ENCODE measurements at places on chromosomes 11 and 22.

GRCh38 chr11:44537679-44538078, 27.8 kb upstream of the CD82 start:
- no peak for DNase-seq

DNA sequence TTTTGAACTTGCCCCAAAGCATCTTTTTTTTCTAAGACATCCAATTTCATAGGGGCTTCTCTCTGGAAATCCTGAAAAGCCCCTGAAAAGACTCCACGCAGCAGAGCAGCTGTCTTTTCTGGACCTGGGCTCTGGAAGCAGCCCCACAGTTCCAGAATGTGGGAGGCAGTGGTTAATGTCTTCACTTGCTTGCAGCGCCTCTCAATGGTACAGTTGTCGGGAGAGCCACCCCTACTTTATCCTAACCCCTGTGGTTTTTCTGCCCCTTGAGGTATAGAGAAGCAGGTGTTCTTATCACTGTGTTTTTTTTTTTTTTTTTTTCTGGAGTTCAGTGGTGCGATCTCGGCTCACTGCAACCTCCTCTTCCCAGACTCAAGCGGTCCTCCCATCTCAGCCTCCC, 83.4 kb upstream of the SORL1-AS1 start:
- DNase-seq: no peak

DNA sequence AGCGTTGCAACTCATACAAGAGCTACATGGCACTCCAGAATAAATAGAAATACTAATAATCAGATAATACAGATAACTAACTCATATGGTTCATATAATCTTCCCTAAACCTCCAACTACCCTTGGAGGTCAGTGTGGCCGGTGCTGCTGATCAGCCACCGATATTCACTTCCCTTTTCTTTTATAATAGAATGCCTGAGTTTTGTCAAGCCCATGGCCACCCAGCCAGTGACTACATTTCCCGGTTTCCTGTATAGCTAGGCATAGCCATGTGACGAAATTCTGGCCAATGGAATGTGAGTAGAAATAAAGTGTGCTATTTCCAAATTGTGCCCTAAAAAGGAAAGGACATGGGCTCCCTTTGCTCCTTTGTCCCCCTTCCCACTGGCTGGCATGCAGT, 5.9 kb upstream of the CAT start:
- DNase-seq: peak; percentile 85

DNA sequence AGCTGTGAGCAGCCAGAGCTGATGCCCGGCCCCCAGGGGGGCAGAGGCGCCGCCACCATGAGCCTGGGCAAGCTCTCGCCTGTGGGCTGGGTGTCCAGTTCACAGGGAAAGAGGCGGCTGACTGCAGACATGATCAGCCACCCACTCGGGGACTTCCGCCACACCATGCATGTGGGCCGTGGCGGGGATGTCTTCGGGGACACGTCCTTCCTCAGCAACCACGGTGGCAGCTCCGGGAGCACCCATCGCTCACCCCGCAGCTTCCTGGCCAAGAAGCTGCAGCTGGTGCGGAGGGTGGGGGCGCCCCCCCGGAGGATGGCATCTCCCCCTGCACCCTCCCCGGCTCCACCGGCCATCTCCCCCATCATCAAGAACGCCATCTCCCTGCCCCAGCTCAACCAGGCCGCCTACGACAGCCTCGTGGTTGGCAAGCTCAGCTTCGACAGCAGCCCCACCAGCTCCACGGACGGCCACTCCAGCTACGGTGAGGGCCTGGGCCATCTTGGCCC, 6.1 kb downstream of the CDC42EP1 start:
- DNase-seq: no peak

- DNase-seq: peak; percentile 80
Observed at GRCh38 chr11:35006389-35007128, 90.1 kb downstream of the PDHX start.

- no peak for DNase-seq
Observed at GRCh38 chr11:36164506-36165250, 124.5 kb downstream of the COMMD9 start.

GRCh38 chr22:29860006-29860766, 22.1 kb upstream of the ASCC2 start:
- peak; percentile 58 for DNase-seq

- no peak for DNase-seq
Observed at GRCh38 chr22:44338906-44339305, 26.2 kb upstream of the SHISAL1 start.

DNA sequence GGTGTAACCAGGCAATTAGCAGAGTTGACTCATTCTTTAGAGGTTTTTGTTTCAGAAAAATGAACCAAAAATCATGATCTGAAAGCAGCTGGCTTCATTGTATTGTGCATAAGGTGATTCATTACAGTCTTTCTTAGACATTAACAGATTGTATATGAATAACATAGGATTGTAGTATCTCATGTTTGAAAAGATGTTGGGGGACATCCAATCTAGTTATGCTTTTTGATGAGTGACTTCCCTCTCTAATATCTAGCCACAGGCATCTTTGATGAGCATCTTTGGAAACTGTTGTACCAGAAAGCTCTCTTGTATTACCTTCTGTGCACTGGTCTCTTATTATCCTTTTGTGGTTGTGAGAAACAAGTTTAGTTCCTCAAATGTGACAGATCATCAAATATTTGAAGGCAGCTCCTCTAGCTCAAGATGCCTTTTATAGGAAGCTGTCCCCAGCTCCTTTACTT, 8.3 kb downstream of the GRK3 start:
- peak; percentile 46 for DNase-seq

- no peak for DNase-seq
Observed at GRCh38 chr11:129023968-129024676, 81.5 kb upstream of the TP53AIP1 start.

GRCh38 chr11:96329855-96330510, 13.0 kb downstream of the MAML2 start:
- no peak for DNase-seq
